ENCODE measurements at places on chromosomes 2 and 18.

DNA sequence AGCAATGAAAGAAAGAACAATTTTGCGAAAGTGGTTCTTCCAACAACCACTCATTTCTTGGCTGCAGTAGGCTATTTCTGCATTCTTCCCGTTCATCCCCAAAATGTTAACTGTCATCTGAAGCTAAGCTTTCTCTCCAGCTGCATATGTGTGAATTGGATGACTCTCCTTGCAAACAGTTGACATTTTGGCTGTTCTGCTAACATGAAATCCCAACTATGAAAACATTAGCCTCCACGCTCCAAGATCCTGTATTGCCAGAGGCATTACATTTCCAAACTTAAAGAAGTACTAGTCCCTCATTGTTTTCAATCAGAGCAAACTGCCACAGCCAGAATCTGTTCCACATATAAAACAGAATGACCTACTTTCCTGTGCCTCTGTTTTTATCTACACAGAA, 88.5 kb downstream of the TGIF1 start:
- DNase-seq, result no peak

- no peak for DNase-seq
These were observed 56.5 kb downstream of the TPGS2 start for GRCh38 chr18:36772241-36772723.

DNA sequence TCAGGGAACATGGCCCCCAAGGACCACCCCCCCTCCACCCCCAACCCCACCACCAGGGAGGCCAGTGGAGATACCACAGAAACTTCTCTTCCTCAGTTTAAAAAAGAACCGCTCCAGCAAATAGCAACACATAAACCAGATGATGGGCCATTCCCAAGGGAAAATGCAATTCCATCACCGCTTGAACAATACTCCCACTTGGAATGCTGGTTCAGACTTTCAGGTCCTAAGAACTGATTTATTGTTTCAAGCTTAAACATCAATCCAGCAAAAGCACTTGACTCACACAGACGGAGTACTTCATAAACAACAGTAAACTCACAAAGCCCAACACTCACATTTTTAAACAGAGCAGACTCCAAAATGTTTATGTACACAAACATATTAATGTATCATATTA, 6.9 kb downstream of the HDAC4 start:
- no peak for DNase-seq

DNA sequence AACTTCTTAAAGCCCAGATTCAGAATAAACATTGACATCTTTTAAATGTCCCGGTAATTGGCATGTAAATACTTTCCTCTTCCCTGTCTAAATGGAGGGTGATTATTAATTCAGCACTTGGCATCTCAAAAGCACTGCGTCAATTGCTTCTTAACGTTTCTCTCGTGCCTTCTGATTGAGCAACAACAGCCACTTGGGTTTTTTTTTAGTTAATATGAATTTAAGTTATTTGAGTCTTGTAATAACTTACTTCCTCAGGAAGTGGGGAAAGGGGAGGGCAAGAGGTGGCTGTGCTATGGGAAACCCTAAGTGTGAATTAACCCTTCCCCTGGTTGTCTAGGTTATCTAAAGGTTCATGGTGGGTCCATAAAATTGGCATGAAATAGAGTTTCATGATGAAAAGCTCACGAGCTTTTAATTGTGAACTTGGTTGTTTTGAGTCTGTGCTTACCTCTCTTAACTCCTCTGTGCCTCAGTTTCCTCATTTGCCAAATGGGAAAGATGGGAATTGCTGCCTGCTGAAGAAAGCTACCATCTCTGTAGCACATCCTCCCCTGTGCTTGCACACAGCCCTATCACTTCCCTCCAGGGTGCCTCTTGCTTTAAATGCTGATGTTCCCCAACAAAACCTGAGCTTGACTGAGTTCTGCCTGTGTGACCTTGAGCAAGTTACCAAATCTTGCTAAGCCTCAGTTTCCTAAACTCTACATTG, 126.3 kb upstream of the BCL2L11 start:
- peak; percentile 73 for DNase-seq

DNA sequence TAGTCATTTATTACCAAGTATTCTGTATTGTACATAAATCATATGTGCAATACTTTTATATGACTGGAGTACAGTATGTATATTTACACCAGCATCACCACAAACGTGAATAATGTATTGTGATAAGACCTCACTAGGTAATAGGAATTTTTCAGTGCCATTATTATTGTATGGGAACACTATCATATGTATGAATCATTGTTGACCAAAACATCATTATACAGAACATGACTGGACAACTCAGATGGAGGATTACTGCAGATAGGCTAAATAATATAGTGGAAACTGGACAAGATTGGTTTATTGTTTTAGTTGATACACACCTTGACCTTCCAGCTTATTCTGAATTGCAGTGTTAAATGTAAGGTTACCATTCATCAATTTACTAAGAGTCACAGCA, 33.4 kb downstream of the VAPA start:
- no peak for DNase-seq

GRCh38 chr18:76593843-76594242, 98.8 kb upstream of the ZNF516 start:
- no peak for DNase-seq

- no peak for DNase-seq
These were observed 162.0 kb upstream of the MC4R start for GRCh38 chr18:60534538-60534937.

- no peak for DNase-seq
These were observed 3.3 kb downstream of the NCK2 start for GRCh38 chr2:105747991-105748390.

DNA sequence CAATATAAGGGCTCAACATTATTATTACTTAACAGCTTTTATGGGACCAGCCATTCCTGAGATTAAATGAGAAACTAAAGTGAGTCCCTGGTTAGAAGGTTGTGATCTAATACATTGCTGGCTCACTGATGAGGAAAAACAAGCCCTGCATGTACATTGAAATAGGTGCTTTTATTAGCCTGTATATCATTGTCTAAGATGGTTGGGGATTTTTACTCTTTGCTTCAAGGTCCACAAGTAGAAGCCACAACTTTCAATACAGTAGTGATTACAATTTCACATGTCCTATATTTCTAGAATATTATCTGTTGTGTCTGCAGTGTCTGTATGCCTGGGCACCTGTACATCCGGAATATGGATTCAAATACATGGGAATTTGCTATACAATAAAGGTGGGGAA, 104.1 kb upstream of the FZD5 start:
- no peak for DNase-seq

DNA sequence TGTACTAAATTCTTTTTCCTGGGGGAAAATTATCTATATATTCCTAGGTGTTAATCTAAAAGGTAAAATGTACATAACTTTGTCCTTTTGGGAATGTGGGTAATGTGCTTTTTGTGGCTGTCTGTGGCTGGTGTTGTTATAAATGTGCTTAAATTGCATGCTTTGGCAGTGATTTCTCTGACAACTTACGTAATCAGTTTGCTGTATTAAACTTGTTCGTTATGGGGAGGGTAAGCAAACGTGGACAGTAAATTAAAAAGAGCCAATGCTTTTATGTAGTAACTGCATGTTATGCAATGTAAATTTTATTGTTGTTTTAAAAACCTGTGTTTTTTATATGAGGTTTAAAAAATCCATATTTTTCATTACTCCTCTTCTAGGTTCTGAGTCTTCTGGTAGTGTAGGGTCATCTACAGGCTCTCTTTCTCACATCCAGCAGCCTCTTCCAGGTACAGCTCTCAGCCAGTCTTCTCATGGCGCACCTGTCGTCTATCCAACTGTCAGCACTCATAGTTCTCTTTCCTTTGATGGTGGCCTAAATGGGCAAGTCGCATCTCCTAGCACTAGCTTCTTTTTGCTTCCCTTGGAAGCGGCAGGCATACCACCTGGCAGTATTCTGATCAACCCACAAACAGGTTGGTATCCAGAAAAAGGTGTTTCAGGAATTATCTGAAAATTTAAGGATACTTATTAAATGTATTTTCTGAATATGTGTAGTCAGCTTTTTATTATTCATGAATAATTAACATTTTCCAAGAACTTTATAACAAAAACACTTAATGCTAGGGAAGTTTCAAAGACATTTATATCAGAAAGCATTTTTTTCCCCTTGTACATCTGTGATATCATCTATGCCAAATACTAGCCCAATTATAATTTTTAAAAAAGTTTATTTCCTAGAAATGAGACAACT, 100.2 kb upstream of the UBXN4 start:
- DNase-seq, result no peak

DNA sequence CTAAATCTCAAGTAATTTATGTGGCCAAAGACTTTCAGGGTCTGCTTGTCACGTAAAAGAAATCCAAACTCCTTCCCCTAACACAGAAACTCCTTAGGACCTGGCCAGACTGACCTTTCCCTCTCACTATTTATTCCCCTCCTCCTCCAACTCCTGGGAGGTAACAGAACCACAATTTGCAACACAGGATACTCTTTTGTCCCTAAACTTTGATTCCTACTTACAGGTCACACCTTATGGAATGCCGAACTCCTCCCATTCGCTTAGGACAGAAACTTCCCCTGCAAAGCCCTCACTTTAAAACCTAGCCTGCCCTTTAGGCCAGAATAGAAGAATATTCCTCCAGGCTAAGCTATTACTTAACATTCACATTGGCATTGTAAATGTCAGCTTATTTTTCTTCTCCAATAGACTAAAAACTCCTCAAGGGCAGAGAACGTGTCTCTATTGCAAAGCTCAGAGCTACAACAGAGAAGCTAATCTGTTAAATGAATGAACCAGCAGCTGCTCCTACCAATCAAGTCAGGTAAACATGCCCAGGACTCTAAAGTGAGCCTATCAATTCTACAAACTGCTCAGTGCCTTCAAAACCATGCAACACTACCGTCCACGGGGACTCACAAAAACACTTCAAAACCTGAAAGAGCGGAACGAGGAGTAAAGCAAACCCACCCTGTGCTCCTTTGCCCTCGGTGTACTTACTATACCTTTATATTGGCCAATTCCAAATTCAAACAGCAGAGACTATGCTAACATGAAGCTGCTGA, 6.1 kb downstream of the INO80D start:
- DNase-seq, result no peak

DNA sequence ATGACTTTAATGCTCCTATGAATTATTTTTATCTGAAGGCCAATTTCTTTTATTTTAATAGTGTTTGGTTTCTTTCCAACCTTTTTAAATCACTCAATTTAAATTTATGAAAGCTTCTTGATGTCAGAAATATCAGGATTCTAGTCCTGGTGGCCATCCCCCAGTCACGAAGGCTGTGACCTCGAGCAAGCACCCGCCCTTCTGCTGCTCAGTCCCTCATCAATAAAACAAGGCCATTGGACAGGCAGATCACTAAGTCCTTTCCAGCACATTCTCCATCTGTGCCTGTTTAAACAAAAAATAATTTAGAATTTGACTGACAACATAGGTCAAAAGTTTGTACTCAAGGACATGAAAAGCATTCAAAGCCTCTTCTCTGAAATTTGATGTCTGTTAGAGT, 483.6 kb upstream of the VRK2 start:
- no peak for DNase-seq

Data from Jurkat, Clone E6-1 (cell line).